Hematopoietic multipotent progenitor cell treated with erythropoietin and hydrocortisone succinate and interleukin-3 and kit ligand, for 8 days (in vitro differentiated cells): ENCODE measurements at places on chromosomes 12 and 14.

- peak; percentile 39 for DNase-seq
Measured at GRCh38 chr12:17992002-17992656, 97.9 kb downstream of the RERGL start.

DNA sequence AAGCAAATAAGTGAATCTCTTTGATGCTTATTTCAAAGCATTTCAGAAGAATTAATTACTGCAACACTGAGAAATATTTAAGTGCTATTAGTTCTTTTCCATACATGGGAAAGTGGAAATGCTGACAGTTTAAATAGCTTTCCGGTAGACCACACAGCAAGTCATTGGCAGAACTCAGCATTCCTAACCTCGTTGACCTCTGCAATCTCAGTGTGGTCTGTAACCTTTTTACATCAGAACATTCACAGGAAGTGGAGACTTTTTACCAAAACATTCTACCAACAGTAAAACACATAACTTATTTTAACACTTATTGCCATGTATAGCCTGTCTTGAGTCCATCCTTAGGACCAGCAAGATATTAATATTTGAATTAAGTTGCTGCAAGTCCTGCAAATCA lies 249.5 kb upstream of the DCN start:
- no peak for DNase-seq

DNA sequence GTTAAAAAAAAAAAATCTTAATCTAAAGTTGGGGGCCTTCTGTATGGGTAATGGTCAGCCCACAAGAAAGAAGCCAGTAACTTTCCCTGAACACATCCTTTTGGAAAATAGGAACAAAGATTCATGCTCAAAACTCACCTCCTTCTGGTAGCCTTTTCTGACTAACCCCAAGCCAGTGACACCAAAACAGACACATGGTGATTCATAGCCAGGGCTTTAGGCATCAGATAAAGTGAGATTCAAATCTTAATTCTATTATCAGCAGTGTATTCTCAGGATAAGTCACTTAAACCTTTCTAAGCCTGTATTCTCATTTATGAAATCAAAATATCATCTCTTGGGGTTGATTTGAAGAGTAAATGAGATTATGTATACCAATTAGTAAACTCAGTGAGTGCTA lies 4.9 kb downstream of the ATP5MC2 start:
- no peak for DNase-seq

GRCh38 chr14:76257111-76257803 lies 105.5 kb downstream of the GPATCH2L start:
- DNase-seq = no peak

GRCh38 chr14:63276492-63277342 lies 42.0 kb downstream of the GPHB5 start:
- peak; percentile 46 for DNase-seq
